ENCODE measurements at places on chromosomes 13 and 19.

GRCh38 chr19:39833160-39833463 is 850 bp downstream of the DYRK1B start:
- no peak for DNase-seq

- DNase-seq, result no peak
Observed at GRCh38 chr13:47168066-47168465, 271.2 kb upstream of the HTR2A start.

DNA sequence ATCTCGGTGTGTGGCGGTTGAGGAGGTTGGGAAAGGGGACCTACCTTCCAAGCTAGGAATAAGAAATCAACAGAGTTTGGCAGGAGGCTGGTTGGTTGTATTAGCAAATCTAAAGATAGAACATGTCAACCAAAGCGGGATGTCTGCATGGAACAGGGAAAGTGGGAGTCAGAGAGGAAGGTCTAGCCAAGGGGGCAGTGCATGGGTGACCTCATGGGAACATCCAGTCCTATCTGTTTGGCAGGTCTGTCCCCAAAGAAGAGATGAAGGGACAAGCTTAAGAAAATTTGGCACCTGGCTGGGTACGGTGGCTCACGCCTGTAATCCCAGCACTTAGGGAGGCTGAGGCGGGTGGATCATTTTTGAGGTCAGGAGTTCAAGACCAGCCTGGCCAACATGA is 118.7 kb upstream of the TSC22D1 start:
- DNase-seq, result no peak

- DNase-seq, result no peak
Observed at GRCh38 chr13:25608181-25608580, 236.4 kb downstream of the ATP8A2 start.

DNA sequence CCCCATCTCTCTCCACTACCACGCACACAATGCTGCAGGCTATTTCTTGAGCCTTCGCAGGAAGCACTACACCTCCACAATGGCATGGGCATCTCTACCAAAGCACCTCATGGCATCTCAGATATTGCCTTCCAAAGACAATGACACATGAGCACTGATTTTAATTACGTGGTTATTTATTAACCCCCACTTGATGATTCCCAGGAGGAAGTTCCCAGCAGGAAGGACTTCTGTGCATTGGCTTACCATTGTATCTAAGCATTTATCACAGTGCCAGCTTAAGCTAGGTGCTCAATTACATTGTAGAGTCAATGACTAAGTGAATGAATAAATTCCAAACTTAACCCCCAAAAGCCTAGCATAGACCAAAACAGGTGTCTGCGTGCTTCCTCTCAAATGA is 101.4 kb downstream of the ABCC4 start:
- no peak for DNase-seq

DNA sequence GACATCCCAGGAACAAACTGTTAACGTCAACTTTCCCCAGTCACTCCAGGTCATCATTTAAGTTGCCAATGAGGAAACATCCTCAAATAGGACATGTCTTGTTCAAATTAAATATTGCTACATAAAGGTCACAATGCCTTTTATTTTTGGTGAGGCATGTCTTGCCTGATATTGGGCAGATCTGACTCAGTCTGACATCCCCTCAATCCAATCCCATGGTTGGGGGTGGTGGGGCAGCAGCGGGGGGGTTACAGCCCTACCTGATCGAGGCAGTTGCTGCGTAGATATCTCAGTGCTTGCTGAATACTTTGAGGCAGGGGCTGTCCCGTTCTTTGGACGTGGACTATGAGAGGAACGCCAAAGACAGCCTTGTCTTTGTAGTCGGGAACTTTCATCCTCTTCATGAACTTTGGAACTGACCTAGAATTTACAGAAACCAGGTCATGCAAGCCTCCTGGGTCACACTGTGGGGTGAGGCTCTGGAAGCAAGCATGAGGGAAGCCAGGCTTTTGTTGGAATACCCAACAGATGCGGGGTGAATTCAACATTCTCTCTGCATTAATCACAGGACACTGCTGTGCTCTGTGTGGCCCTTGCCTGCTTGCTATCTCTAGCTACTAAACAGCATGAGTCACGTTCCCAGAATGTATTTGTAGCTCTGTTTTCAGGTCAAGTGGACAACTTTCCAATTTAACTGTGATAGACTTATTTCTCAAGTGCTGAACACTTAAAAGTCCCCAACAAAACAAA is 109.8 kb downstream of the KL start:
- DNase-seq, result no peak

DNA sequence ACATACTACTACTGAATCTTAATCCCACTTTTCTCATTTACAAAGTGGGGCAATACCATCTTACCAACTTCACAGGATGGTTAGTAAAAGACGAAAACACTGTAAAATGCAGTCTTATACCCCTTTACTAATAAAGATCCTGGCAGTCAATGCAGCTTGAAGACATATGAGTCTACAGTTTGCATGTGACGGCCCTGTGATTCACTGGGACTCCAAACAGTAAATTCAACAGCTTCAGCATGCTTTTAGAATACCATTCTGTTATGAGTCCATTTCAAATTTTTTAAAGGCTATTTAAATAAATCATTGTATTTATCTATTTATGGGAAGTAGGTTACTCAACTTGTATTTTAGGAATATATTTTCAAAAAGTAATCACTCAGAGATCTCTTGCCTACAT is 629.1 kb downstream of the LIG4 start:
- no peak for DNase-seq

DNA sequence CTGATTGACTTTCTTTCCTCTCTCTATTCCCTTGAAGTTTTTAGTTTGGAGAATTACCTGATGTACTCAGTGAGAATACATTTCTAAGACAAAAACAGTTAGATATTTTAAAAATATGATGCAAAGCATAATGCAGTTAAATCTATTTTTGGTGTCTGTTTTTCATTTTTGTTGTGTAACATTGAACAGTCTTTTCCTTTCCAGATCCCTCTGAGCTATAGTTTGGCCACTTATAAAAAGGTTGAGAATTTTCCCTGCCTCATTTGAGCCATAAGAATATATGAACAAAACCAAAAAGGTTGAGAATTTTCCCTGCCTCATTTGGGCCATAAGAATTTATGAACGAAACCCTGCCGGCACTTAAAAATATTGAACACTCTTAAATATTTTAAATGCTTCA is 57.0 kb upstream of the IPO5 start:
- DNase-seq, result no peak

GRCh38 chr19:3150739-3151329 is 15.0 kb downstream of the GNA15 start:
- no peak for DNase-seq

GRCh38 chr19:37468961-37469777 is at the start of gene ZNF570:
TSS of gene ZNF570 (plus strand) at chr19:37469356. CDS start at chr19:37470355, 999 bp downstream.
- peak; percentile 77 for DNase-seq

DNA sequence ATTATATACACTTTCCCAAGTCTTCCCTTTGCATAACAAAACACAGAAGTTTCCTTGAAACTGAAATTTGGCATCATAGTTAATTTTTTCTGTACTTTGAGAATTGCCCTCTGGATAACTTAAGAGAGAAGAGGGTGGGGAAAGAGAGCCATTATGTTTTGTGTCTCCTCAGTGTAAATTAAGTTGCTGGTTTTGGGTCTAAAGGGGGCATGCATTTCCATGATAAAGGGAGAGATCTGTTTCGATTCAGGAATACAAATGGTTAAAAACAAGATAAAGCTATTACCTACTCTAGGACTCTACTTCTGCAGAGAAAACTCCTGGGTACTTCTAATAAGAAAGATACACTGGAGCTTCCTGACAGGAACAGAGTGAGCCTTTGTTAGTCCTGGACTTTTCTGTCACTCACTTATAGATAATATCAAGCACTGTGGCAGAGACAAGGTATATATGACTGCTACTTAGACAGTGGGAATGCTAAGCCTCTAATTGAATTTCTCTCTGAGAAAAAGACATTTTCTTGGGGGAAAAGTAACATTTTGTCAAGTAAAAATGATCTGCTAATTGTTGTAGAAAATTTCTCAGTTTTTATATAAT is 142.8 kb upstream of the PCDH9 start:
- DNase-seq, result no peak

GRCh38 chr13:23069566-23069965 is 111.2 kb upstream of the SGCG start:
- DNase-seq, result no peak

DNA sequence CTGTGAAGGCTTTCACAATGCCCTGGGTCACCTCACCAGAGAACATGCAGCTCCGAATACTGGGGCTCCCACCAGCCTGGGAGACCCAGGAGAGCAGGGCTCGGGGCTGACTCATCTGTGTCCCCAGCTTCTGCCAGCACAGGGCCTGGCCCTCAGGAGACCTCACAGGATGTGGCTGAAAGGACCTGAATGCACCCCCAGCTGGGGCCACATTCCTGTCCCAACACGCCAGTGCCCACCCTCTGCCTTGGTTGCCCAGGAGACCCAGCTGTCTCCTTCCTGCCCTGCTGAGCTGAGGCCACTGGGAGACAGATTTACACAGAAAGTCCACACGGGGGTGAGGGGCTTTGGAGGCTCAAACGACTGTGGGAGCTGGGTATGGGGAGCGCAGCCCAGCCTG is 11.9 kb downstream of the BCAT2 start:
- no peak for DNase-seq

DNA sequence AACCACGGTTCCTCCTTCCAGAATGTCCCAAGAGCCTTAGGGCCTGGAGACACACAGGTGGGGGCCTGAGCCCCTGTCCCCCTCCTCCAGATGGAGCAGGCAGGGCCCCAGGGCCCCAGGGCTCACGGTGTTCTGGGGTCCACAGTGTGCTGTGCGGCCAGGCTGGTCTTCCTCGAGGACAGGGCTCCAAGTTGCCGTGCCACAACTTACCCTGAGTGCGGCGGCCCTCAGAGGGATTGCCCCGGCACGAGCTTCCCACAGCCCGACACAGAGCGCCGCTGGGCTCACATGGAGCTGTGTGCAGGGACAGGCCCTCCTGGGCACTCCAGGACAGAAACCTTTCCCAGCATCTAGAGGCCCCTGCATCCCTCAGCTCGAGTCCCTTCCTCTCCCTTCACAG is 160.8 kb downstream of the KDM4B start:
- no peak for DNase-seq

DNA sequence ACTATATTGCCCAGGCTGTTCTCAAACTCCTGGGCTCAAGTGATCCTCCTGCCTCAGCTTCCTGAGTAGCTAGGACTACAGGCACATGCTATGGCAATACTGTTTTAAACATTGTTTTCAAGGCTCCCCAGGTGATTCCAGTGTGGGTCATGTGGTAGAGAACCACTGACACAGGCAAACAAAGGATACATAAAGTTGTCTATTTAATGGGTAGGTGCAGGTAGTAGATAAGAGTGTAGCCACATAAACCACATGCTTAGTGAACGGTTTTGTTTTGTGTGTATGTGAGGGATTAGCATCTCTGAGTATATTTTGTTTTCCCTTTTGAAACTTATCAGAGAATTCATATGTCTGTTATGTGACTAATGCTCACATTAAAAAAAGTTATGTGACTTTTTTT is 36.7 kb downstream of the USPL1 start:
- no peak for DNase-seq

DNA sequence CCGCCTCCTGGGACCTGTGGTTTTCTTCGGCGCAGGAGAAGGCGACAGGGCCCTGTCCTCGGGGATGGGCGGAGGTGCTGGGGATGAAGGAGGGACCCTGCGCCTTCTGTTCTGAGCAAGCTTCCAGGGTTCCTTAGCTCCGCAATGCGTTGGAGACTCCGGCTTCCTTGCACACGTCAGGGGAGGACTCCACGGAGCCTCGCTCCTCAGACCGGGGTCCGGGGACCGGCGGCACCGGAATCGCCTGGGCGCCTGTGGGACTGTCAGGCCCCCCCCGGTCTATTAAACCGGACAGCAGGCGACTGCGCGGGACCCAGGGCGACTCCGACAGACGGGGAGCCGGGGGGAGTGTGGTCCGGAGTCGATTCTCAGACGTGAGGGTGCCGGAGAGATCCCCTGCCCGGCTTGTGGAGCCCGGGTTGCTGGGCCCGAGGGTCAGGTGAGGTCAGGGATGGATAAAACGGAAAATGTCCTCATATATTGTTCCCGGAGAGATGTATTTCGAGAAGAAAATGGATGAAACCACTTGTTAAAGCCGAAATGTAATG is 227.4 kb downstream of the TEX29 start:
- no peak for DNase-seq

- peak; percentile 88 for DNase-seq
Observed at GRCh38 chr13:21673789-21674489, 3.1 kb downstream of the FGF9 start.

DNA sequence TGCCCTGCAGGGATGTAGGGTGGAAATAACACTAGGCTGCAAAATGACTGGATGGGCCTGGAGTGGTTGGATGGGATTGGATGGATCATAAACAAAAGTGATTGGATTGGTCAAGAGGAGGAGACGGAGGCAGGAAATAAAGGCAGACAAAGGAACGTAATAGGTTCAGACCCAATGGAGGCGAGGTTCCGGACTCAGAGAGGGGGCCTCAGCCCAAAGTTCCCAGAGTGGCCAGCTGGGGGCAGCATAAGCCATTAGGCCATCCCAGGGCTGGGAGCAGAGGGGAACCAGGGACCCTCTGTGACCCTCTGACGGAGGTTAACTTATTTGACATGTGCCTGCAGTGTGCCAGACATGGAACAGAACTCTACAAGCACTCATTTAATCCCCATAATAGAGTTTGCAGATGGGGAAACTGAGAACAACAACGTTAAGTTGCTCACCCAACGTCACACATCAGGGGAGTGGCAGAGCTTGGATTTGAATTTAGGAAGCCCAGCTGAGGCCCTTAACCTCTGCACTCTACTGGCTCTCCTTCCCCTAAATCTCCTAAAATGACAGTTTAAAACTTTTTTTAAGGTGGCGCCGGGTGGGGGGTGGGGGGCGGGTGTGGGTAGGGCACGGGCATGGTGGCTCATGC is 15.3 kb upstream of the MAP1S start:
- DNase-seq, result no peak

DNA sequence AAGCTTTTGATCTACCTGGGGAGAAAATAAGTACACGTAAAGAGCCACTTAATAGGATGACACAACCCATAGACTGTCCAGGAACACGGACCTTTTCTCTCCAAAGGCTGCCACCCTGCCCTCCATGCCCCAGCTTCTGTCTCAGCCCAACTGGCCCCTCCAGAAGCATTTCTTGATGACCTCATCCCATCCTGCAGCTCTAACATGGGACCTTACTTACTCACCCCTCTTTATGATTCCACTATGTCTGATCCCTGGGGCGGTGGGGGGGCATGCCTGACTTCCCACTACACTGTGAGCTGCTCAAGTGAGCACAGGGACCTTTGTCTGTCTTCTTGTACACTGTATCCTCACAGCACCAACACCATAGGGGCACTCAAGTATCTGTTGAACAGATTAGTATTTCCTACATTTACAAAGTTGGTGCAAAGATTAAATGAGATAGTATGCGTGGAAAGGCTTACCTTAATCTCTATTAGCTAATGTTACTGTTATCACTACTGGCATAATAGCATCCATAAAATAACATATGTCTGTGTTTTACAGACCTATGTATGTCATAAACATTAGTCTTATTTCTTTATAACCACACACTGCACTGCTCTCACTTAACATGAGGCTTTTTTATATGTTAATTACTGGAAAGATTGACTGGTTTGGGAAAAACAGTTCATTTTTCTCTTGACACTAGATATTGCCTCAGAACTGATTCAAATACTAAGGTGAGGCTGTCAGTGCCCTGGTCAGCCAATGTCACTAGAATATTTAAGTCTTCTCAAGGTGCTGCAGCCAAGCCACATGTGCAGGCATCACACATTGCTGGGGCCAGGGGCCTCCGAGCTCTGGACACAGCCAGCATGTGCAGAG is 100.9 kb downstream of the FOXO1 start:
- no peak for DNase-seq

- no peak for DNase-seq
Observed at GRCh38 chr13:98398581-98398980, 178.3 kb downstream of the STK24 start.

All from NCI-H526 treated with DMSO at 0.1 percent for 48 hours (cell line).